Iris pigment epithelial cell (primary cell): ENCODE measurements at places on chromosomes 3 and 15.

GRCh38 chr3:165273411-165273810 lies 77.2 kb upstream of the SLITRK3 start:
- no peak for DNase-seq

GRCh38 chr15:93333796-93334195 lies 244.8 kb upstream of the RGMA start:
- no peak for DNase-seq

- peak; percentile 26 for DNase-seq
Observed at GRCh38 chr3:196454935-196455334, 22.7 kb upstream of the UBXN7 start.

GRCh38 chr3:58620421-58620820 lies 43.2 kb upstream of the FAM107A start:
- no peak for DNase-seq

DNA sequence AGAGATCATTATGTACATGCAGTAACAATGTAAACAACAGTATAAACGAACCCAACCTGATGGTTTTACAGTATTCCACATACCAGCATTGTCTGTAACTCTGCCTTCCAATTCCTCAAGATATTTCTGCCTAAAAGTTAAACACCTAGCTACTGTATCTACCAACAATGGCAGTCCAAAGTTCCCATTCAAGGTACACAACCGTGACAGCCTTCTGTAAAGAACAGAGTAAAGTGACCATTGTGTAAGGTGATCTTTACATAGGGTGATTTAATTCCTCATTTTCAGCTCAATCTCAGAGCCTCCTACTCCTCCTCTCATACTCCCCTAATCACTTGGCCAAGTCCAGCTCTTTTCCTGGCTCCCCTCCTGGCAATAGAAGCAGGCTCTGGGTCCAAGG lies 10.4 kb downstream of the SECISBP2L start:
- no peak for DNase-seq

DNA sequence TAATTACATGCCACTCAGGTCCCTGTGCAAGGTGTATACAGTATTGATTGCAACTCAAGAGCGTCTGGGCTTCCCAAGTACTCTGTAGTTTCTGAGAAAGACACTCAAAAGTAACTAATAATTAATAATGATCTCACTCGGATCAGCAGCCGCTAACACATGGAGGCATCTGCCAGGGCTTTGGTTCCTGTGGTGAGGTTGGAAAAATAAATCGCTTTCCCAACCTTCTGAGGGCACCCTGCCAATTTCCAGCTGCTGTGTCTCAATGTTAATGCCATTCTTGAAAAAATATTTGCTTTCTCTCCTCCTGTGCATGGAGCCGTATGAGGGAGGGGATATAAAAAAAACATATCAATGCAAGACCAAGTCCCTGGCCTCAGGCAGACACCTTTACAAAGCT lies 116.5 kb upstream of the SLC2A2 start:
- peak; percentile 71 for DNase-seq

GRCh38 chr15:68464448-68465090 lies 32.6 kb upstream of the ITGA11 start:
- DNase-seq: no peak

DNA sequence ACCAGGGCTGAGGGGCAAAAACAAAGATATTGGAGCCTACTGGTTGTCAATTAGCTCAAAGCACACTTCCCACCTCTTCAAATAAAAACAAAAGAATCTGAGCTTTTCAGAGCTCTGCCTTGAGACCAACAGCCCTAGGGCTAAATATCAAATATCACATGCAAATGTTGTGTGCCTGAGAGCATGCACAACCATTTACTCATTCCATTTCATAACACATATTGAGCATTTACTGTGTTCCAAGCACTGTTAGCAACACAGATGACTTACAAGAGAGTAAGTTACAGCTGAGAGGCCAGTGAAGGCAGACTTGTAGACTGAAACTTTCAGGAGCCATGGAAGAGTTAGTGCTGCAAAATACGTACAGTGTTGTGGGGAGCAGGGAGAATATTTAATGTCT lies 222.4 kb downstream of the CPNE4 start:
- DNase-seq: no peak

GRCh38 chr3:174488527-174488926 lies 370.6 kb upstream of the NAALADL2 start:
- DNase-seq: peak; percentile 51

- DNase-seq: no peak
Observed at GRCh38 chr3:70813311-70813710, 500.9 kb upstream of the MDFIC2 start.

DNA sequence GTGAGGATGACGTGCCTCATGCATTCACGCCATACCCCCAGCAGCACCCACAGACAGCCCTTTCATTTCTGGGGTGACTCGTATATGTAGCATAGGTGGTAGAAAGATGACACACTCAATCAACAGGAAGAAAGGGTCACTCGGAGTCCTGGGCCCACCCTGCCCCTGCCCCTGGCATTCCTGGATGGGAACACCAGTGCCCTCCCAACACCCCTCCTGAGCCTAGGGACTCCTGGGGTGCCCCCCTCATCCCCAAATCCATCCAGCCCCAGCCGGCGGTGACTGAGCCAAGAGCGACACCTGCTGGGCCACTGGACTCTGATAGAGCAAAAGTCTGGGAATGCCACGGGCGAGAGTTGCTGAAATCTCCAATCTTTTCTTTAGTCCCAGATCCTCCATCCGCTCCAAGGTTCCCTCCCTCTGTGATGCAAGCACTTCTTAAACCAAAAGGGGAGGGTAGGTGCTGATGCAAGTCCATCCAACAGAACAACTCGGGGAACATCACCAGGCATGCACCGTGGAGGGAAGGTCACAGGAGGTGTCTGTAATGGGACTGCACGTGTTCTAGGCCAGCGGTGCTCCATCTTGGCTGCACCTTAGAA lies 31.1 kb downstream of the ACAN start:
- peak; percentile 21 for DNase-seq

GRCh38 chr3:169607949-169608348 lies 55.6 kb downstream of the MECOM start:
- no peak for DNase-seq

DNA sequence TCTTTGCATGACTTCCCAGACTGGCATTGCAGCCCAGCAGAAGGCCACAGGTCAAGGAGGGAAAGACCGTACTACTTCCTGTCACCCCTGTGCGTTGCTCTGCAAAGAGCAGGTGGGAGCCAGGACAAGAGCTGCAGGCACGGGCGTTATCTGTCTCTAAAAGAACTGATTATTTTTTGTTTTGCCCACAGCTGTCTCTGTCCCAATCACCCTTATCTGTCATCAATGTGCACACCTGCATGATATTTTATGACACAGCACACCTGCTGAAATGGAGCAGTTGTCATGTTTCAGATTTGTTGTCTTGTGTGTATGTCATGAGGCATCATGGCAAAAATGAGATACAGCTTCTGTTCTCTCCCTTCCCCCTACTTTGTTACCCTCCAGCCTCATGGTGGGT lies 58.8 kb downstream of the SLCO3A1 start:
- DNase-seq: no peak

DNA sequence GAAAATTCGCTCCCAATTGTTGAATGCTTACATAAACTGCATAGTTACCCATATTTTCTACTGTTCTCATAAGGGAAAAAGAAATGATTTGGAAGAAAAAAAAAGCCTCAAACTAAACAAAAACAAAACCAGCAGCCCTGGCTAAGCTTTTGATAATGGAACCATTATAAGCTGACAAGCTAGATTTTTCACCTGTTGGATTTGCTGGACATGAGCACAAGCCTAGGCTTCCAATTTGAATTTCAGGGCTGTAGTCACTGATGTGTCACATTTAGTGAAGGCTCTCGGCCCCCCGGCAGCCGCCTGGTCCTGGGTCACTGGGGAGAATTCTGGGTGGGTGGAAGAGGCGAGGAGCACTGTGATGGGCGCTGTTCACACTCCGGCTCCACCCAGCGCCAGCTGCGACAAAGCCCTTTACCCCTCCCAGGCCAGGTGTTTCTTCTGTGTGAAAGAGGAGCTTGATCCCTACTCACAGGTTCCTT lies 4.6 kb downstream of the FBXL22 start:
- DNase-seq: no peak
